ENCODE measurements at places on chromosomes 7 and 10. TPM values are rescaled to one million over a fixed set of nuclear protein-coding genes. Genes with fewer than 3 reads are reported as not detected.

The CLIP2 gene
- 81.6 TPM for total RNA-seq

The C10orf62 gene
- total RNA-seq = not detected

The HOXA2 gene
- total RNA-seq = 1.8 TPM

The ANKRD22 gene
- total RNA-seq = 28.2 TPM

The GPR15LG gene
- 560 TPM for total RNA-seq

The WDFY4 gene
- 1.5 TPM for total RNA-seq

The C10orf67 gene
- not detected for total RNA-seq
